ENCODE measurements at places on chromosomes 2 and 18.

DNA sequence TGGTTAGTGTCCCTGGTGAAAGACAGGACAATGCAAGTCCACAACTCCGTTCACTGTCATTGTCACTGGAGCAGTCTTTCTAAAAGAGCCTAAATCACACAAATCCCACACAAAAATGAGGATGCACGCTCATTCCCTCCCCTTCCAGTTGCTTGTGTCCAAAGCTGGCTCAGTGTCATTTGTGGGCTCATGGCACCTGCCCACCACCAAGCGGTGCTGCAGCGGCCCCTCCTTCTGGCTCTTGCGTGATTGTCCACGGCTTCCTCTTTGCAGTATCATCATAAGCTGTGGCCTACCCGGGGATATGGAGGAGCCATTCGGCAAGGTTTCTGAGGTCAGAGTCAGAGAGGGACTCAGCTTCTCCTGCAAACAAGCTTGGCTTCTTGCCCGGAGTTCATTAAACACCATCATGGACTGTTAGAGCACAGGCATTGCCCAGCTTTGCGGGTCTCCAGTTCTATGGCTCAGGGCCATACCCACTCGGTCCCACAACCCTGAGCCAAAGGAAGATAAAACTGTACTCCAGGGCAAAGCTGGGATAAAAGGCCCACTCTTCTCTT, 179.4 kb upstream of the AGAP1 start:
- no peak for DNase-seq

DNA sequence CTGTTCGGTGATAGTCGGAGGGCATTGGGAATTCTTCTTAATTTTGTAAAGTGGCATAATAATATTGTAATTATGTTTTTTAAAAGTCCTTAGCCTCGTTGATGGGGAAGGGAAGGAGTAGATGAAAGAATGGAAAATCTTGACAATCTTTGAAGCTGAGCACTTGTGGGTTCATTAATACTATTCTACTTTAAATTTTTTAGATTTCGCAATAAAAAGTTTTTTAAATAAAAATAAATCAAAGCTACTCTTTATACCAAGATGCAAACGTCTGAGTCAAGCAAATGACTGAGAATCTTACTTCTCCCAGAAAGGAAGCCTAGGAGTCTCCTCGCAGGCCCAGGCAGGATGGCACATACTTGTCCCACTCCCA, 98.5 kb upstream of the GPR45 start:
- DNase-seq = no peak

GRCh38 chr2:172607379-172607928, 51.6 kb downstream of the PDK1 start:
- DNase-seq = no peak

GRCh38 chr2:209694748-209695147, 76.9 kb upstream of the UNC80 start:
- no peak for DNase-seq

GRCh38 chr2:88185480-88185879, 15.3 kb downstream of the THNSL2 start:
- DNase-seq = no peak

DNA sequence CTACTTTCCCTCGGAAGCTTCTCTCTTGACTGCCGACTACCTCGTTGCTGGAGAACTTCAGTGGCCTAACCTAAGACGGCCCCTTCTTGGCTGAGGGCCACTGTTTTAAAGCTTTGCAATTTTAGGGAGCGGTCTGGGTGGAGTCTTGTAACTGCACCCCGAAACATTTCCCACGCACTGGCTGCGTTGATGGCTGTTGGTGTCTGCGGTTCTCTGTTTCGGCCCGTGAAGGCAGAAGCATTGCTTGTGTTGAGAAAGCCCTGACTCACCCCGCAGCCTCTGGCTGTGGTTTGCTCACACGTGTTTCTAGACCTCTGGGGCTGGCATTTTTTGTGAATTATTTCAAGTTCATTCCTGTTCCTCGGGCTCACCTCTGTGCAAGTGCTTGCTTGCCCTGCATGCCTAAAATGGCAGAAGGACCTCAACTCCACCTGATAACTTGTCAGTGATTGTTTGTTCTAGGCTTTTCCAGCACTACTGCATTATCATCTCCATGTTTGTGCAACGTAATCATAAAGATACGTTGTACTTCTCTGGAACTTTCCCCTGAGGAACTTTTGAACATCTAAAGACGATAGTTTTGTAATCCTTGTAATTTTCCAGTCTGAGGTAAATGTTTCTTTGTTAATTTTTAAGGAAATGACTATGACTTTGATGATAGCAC, 94.2 kb upstream of the DLX2 start:
- peak; percentile 53 for DNase-seq

- no peak for DNase-seq
These were observed 49.1 kb downstream of the MYO7B start for GRCh38 chr2:127584516-127585033.

- DNase-seq = no peak
These were observed 5.3 kb upstream of the NCL start for GRCh38 chr2:231469583-231469950.

- DNase-seq = no peak
These were observed 16.6 kb upstream of the PIEZO2 start for GRCh38 chr18:11165952-11166351.

DNA sequence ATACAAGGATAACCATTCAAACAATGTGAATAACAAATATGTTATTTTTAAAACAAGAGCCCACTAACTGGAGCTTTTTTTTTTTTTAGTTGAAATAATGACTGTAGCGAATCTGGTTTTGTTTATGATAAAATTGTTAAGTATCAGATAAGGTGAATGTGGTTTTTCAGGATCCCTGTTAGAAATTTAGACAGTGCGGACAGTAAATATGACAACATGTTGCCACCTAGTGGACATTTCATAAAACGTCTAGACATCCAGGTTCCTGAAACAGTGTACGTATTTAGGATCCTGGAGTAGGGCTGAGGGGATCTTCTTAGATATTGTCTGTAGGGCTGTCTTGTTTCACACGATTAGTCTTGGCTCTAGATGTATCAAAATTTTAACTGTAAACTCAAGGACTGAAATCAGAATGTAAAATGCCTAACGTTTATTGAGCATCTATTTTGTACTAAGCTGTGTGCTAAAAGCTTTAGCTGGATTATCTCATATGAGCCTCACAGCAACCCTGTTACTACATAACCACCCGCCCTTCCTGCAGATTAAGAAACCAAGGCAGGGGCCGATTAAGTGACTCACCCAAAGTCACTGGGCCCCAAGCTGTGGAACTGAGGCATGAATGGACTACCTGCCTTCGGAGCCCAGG, 23.9 kb upstream of the CCDC68 start:
- no peak for DNase-seq

DNA sequence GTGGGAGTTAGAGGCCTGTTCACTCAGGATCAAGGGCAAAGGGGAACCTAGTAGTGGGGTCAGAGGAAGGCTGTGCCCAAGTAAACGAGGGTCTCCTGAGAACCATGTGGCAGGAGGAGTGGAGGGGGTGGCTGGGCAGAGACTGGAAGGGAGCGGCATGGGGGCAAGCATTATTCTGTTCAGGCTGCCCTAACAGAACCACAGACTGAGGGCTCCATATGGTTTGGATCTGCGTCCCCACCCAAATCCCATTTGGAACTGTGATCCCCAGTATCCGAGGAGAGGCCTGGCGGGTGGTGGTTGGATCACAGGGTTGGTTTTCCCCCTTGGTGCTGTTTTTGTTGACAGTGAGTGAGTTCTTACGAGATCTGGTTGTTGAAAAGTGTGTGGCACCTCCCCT, 287.0 kb downstream of the PHLPP1 start:
- no peak for DNase-seq

DNA sequence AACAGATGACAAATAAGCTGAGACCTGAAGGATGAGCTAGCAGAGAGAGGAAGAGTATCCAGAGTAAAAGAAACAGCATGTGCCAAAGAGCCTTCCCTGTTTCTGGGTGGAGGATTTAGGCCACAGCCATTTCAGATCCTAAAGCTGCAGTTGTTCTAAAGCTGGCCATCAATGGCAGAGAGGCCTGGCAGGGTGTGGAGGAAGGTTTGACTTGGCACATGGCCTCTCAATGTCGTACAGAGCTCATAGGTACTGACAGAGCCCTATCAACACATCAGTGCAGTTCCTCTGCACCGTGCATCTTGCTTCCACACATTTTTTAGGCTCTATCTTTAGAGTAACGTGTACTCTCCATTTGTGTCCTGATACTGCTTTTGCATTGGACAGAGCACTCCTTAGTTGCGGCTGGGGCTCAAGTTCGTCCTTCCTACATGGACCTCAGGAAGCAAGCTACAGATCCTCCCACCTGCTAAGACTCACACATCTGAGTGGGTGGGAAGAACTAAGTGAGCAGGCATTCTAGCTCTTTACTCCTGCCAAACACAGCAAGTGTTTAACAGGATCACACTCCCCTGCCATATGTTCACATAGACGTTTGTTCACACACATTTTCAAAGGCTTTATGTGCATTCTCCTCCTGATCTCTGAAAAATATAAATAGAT, 3.0 kb upstream of the CHMP3 start:
- no peak for DNase-seq

DNA sequence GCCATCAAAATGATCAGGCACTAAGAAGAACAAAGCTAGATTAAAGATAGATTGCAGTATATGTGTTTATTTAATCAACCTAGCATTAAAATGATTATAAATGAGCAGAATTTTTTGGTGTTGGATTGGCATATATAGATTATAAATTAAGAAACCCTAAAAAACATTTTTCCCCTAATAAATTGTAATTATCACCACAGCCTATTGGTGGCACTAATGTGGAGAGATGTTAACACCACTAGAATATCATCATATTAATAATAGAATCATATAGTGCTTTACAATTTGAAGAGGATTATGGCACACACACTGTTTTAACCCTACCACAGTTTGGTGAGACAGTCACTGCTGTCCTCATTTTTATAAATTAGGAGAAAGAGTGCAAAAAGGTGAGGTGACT, 112.4 kb upstream of the RND3 start:
- no peak for DNase-seq

DNA sequence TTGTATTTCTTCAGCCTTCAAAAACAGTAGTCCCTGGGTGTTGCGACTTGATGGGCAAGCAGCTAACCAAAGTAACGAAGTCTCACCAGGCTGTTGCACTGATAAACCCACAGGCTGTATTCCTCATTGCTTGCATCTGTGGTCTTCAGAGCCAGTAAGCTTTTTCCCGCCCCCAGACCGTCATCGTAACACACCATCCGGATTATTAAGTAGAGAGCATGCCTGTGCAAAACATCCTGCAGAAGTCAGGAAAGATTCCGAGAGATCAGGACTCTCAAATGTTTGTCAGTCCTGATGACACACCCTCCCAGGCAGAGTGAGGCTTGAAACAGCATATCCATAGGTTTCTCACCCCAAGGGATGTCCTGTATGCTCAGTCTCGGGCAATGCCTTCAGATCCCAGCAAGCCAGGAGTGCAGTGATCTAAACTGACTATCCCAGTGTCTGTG, 15.9 kb downstream of the ITGB1BP1 start:
- DNase-seq = no peak

DNA sequence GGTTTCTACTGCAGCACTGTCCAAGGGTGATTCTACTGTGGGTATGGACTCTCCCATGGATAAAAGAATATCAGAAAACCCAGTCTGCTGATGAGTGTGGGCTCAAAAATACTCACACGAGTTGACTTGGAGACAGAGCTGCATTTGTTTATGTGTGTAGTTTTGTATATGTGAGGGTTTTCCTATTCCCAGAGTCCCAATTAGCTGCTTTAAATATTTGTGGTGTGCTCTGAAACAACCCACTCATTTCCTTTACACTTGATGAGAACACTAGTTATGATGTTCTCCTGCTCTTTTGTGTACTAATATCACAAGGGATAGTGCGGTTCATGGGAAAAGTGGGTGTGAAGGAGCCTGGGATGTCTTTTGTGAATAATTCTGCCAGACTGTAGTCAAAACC, 337.3 kb downstream of the PLCL1 start:
- DNase-seq = no peak

- no peak for DNase-seq
These were observed 84.6 kb upstream of the RFX8 start for GRCh38 chr2:101559551-101559950.

DNA sequence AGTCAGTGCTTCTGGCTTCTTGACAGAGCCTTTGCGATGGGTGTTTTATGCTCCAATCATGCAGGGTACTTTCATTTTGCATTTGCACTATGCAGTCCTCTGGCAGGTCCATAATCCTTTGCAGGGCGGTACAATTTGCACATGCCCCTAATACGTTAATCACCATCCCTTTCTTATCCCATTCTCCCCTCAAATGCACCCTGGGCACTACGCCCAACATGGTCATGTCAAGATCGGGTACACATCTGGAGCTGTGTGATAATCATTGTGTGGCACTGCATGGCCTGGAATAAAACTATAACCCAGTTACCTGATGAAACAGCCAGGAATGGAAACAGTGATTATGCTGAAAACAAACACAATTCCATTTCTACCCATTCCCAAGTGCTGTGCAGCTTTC, 27.7 kb downstream of the LOXHD1 start:
- DNase-seq = no peak

- no peak for DNase-seq
These were observed 11.1 kb downstream of the HS6ST1 start for GRCh38 chr2:128307595-128307994.

GRCh38 chr2:48448274-48449061, 81.5 kb upstream of the STON1 start:
- DNase-seq = no peak

- DNase-seq = no peak
These were observed 8.9 kb downstream of the GTF3C2 start for GRCh38 chr2:27347641-27348040.

Data from stimulated activated CD4-positive, alpha-beta T cell treated with anti-CD3 and anti-CD28 coated beads, Interleukin-4, amount 100 ng/mL, for 24 hours (primary cell).